ENCODE measurements at places on chromosomes 4 and X.

DNA sequence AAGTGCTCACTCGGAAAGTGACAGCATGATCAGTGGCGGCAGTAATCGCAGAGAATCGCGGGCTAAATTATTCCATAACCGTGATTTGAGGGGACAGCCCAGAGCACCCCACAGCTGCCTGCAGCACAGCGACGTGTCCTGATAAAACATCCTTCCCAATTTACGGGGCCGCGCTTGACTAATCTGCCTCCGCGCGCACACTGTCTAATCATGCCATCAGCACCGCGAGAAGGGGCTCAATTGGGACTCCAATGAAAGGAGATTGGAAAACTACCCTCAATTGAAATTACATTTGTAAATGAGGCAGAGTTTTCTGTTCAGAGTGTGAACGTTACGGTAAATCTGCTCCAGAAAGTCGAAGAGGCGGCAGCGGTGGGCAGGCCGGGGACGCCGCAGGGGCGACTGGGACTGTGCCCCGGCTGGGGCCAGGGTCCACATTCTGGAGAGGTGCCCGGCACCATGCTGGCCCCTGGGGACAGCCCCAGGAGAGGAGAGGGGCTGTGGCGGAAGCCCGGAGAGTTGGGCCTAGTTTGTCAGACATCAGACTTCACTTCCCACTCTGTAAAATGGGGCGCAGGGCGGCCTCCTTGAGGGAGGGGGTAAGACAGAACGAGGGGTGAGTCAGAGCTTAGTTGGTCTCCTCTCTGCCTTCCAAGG lies 107.7 kb downstream of the FAM53A start:
- DNase-seq, result no peak

DNA sequence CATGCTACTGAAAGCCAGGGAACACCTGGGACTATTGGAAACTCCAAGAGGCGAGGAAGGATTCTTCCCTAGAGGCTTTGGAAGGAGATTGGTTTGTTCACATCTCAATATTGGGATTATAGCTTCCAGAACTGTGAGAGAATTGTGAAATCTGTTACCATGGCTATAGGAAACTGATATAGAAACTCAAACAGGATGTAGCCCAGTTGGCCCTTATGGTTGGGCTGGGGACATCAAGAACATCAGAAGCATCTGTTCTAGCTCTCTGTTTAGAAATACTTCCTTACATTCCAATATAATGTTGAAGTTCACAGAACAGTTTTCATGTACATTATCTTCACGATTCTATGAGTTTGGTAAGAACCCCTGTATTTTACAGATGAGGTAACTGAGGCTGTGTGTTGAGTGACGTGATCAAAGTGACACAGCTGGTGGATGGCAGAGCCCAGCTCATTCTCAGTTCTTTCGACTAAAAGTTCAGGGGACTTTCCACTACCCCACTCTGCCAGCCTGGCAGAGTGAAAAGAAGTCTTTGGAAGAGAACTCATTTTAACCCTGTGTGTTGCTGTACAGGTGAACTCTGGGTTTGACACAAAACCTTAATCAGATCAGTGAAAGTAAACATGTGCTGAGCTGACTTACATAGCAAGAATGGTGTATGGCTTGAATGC lies 183.0 kb downstream of the GBA3 start:
- DNase-seq, result no peak

DNA sequence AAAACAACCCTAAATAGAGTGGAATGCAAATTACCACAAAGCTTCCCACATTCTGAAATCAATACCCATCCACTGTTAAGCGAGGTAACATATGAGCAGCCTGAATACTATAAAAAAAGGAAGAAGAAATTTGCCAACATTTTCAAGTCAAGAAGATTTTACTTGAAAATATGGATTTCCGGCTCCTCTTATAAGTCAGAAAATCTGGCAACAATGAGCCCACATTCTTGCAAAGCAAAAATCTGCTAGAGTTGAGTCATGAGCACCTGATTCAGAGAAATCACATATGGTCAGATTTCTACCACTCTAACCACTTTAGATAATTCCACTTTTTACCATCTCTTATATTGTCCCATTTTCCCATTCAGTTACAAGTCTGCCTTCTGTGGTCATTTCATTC lies 395.7 kb downstream of the DTHD1 start:
- DNase-seq, result no peak

GRCh38 chr4:24160358-24160757 lies 270.5 kb upstream of the PPARGC1A start:
- DNase-seq, result no peak

- DNase-seq, result no peak
Measured at GRCh38 chr4:2833671-2834000, 10.0 kb upstream of the ADD1 start.

GRCh38 chrX:77143907-77144306 lies 303.3 kb upstream of the FGF16 start:
- DNase-seq, result no peak

DNA sequence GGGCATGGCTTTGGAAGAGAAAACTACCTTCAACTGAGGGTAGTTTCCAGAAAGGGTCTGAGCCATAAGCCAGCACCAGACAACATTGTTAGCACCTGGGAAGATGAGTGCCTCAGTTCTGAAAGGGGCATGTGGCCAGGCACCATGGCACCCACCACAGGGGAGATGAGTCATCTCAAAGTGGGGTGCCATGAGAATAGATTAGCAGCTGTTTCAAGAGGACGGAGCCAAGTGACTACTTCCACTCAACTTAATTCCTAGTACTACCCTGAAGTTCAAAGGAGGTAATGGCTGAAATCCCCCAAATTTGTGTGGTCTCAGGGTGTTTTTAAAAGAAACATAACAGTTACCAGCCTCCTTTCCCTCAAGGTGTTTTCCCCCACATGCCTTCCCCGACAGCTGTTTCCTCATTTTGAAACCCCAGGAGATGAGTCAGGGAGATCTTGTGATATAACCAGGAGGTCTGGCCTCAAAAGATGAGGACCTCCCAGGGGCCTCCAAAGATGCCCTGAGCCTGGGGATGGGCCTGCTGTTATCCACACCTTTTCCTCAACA lies 27.8 kb upstream of the FTHL17 start:
- peak; percentile 6 for DNase-seq

GRCh38 chr4:86857341-86858052 lies 8.3 kb upstream of the SLC10A6 start:
- no peak for DNase-seq

DNA sequence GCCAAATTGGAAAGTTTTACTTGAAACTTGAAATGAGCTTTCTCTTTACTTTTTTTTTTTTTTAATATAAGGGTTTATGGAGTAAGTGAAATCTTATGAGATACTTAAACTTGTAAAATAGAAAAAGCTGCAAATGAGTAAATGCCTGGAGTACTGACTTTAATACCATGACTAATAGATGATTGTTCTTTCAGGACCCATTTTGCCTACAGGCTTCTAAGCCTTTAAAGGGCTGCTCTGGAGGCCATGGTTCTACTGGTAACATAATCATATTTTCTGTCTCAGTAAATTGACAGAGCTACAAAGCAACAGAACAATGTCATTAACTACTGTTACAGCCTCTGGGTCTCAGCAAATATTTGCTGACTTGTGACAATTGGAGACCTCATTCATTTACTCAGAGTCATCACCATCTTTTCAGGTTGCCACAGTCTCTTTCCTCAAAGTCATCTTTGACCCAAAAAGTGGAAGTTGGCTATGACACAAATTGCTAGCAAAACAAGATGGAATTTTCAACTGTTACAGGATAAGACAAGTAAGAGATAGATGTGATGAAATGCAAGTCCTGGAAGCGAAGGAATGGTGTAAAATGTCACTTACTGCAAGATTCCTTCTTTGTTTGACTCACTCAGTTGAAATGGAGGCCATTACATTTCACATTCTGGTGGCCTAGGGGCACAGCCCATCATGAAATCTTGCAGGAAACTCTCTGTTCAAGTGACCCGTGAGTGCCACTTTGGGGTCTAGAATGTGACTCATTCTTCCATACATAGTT lies 132.7 kb downstream of the BTC start:
- DNase-seq, result no peak

GRCh38 chr4:86482306-86483172 lies 111.6 kb upstream of the PTPN13 start:
- DNase-seq, result no peak

GRCh38 chr4:186191200-186192065 lies at the start of gene CYP4V2:
Gene CYP4V2 (plus strand): TSS chr4:186191567. CDS start chr4:186191824, 257 bp downstream.
- DNase-seq, result peak; percentile 76

DNA sequence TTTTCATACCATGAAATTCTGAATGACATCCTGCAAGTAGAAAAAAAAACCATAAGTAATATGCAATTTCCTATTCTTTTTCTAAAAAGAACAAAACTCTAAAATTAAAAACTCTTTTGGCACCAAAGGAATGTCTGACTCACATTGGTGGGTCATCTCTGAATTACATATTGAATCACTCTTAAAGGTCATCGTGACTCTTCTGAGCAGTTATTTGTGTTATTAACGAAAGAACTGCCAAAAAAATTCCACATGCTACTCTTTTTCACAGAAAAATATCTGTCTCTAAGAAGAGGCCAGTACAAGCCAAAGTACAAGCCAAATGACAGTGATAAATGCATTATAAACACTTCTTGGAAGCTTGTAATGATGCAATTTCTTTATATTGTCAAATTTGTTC lies 282.2 kb downstream of the GUCY2F start:
- no peak for DNase-seq

DNA sequence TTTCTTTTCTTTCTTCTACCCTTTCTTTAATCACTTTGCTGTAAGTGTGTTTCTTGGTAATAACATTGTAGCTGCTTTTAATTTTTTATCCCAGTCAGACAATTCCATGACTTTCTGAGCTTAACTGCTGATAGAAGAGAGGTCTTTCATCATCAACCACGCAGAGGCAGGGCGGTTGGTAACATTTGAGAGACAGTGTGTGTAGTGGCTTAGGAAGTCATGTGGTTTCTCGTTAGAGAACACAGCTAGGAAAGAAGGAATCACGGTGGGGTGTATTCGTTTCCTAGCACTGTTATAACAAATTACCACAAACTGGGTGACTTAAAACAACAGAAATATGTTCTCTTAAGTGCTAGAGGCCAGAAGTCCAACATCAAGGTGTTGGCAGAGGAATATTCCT lies 11.5 kb downstream of the PRPS2 start:
- DNase-seq, result no peak

DNA sequence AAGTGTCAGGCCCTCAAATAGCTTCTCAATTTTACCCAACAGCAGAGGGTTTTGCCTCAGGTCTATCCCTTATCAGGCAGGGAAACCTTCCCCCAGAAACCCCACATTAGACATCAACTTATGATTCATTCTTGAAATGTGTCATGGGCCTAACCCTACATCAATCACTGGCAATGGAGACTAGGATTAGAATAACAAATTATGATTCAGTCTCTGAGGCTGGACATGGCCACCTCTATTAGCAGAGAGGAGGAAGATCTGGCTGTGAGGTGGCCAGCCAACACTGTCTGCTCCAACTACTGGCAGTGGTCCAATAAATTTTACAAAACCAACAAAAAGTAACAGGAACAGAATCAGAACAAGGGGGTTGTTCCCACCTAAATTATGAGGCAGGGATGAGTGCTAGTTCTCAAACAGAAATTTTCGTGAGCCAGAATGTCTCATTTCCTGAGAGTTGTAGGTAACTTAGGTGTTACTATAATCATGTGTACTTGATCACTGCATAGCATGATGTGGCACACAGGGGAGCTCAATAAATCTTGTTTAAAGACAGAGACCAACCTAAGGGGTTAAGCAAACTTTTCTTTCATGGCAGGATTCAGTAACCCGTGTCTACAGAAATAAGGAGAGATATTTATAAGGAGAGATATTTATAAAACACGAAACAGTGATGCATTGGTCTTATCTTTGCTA lies 126.8 kb downstream of the NFKB1 start:
- DNase-seq, result no peak

DNA sequence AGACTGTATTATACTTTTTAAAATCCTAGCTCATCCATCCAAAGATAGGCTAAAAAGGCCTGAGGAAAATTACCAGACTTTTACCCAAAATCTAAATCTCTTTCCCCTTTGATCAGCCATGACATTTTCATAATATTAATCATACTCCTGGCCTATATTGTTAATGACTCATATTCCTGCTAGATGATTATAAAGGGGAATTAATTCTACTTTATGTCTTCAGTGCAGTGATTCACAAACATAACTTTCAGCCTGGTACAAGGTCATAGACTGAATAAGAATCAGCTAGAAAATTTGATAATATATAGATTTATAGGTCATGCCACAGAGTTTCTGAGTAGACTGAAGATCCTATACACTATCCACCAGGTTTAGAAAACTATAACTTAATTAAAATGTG lies 1905.4 kb downstream of the C4orf33 start:
- no peak for DNase-seq

DNA sequence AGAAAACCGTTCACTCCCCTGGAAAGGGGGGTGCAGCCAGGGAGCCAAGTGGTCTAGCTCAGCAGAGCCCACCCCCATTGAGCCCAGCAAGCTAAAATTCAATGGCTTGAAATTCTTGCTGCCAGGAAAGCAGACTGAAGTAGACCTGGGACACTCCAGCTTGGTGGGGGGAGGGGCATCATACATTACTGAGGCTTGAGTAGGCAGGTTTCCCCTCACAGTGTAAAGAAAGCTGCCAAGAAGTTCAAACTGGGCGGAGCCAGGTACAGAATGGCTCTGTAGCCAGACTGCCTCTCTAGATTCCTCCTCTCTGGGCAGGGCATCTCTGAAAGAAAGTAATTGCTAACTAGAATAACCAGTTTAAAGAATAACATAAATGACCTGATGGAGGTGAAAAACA lies 372.3 kb upstream of the F9 start:
- DNase-seq, result no peak

DNA sequence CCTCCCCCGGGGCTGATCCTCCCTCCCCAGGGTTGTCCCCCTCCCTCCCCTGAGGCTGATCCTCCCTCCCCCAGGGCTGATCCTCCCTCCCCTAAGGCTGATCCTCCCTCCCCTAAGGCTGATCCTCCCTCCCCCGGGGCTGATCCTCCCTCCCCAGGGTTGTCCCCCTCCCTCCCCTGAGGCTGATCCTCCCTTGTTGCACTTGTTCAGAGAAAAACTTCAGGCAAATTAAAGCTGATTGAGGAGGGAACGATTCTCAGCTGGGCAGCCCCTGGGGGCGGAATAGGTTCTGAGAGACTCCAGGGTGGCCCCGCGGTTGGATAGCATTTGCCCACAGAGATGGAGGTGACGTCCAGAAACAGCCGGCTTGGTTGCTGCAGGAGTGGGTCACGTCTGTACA lies 110.7 kb upstream of the ADRA2C start:
- no peak for DNase-seq

- DNase-seq, result no peak
Measured at GRCh38 chrX:71953946-71954345, 43.3 kb downstream of the NHSL2 start.

GRCh38 chrX:100662796-100663195 lies 18.8 kb downstream of the SRPX2 start:
- no peak for DNase-seq

GRCh38 chr4:156949373-156949814 lies 22.2 kb downstream of the PDGFC start:
- no peak for DNase-seq

All from activated CD4-positive, alpha-beta T cell treated with anti-CD3 and anti-CD28 coated beads for 24 hours (primary cell).